ENCODE measurements at places on chromosomes 7 and 10.
A peak's percentile ranks its signal among the peaks of the same experiment; 100 is the strongest.

GRCh38 chr7:87359366-87359765 is 13.9 kb downstream of the CROT start:
- DNase-seq = peak; percentile 45

- peak; percentile 61 for DNase-seq
These were observed 14.6 kb downstream of the LRRC17 start for GRCh38 chr7:102927312-102927933.

- DNase-seq = peak; percentile 30
These were observed 119.5 kb downstream of the AOAH start for GRCh38 chr7:36604806-36605205.

DNA sequence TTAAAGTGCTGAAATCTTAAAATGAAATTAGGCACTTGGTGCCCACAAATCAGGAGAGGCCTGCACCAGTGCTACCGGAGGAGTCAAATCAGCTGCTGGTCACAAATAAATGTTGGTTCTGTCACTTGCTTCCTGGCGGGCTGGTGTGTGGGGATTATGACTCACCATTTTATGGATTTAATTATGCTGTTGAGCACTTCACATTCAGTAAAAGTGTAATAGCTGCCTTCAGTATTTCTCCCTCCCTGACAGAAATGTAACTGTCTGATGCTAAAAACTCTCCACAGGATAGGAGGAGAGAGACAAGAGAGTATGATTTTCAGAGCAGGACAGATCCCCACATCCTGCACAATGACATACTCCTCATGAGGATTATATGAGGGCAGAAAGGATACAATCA is 186.0 kb downstream of the JAZF1 start:
- peak; percentile 76 for DNase-seq

GRCh38 chr7:38451840-38452239 is 178.4 kb upstream of the TARP start:
- peak; percentile 61 for DNase-seq

DNA sequence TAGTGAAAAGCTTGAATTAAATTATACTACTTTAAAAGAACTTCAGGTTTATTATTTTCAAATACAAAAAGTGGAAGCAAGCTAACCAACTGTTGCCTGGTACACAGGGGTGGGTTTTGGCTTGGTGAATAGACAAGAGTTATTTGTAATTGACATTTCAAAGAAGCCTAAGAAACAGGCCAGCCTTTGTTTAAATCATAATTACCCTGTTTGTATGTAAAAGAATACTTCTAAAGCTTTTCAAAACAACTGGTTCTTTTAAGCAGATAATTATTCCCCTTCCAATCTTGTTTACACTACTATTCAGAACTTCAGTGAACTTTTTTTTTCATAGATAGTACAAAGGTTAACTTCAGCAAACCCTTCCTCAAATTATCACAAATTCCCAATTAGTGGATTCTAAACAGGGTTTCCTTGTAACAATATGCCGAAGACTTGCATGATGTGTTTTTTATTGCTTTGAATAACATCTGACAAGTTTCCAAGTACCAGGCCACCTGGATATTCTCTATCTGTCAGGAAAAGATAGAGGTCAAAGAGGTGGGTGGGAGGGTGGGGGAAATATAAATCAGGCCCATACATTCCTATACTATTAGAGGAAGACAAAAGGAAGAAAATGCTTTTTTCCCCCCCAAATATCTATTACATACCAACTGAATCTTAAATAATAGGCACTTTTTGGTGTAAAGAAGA is 20.4 kb downstream of the SSMEM1 start:
- DNase-seq = no peak

GRCh38 chr10:34249634-34250033 is 565.5 kb downstream of the PARD3 start:
- no peak for DNase-seq

GRCh38 chr7:28591725-28592349 is 179.5 kb downstream of the CREB5 start:
- no peak for DNase-seq

- DNase-seq = peak; percentile 44
These were observed 58.9 kb downstream of the SH2D4B start for GRCh38 chr10:80596391-80597257.
